Activated gamma-delta T cell treated with anti-CD3 and anti-CD28 coated beads, Interleukin-2, amount 50 U/mL, for 16 hours (primary cell): ENCODE measurements at places on chromosomes 2 and 18.

GRCh38 chr2:64641599-64641998 is 12.1 kb downstream of the SERTAD2 start:
- DNase-seq: no peak

- no peak for DNase-seq
Observed at GRCh38 chr2:143410082-143410897, 281.1 kb downstream of the ARHGAP15 start.

DNA sequence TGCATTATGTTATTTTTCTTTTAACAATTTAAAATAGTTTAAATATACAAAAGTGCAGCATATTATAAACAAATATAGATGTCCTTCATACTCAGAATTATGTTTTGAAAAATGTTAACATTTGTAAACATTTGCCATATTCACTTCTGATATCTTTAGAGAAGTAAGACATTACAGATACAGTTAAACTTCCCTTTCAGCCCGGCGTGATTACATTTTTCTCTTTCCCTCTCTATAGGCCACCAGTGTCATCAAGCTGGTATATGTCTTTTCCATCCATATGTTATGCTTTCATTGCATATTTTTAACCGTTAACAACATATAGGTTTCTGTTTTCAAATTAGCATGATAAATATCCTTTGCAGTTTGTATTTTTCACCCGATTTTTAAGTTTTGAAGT is 27.1 kb downstream of the TTC39C start:
- DNase-seq: no peak

DNA sequence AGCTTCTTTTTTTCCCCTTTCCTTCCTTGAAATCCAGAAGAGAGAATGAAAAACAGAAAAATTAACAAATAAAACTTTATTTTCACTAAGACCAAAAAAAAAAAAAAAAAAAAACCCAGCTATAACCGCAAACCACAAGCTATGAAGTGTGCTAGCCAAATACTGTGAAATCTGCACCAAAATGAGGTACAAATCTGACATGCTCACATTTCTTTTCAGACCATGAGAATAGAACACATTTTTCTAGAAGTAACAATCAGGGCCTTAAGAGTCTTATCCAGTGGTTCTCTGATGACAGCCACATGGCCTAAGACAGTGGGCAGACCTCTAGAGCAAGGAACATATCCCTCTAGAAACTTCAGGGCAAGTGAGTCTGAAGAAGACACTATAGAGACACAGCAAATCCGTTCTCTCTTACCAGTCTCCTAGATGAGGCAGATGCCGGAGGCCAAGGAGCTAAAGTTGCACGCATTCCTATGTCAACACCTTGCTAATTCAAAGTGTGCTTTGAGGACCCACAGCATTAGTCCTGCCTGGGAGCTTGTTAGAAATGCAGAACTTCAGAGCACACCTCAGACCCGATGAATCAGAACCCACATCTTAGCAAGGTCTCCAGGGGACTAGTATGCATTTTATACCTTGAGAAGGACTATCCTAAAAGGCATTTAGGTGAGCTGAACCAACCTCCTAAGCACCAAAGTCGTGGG is 317.1 kb downstream of the MYCN start:
- DNase-seq: no peak

DNA sequence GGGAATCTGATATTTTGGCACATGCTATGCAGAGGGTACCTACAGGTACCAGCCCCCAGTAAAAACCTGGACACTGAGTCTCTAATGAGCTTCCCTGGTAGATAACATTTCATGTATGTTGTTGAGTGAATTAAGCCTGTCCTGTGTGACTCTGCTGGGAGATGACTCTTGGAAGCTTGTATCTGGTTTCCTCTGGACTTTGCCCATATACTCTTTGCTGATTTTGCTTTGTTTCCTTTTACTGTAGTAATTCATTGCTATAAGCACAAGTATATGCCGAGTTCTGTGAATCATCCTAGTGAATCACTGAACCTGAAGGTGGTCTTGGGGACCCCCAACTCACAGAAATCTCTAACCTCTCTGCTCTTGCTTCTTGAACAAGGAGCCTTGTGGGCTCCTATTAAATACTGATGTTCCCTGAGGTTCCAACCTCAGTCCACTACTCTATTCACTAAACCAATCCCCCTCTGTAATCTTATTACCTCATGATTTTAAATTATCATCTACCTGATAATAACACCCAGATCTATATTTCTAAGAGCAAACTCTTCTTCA is 94.3 kb upstream of the WDSUB1 start:
- DNase-seq: no peak

DNA sequence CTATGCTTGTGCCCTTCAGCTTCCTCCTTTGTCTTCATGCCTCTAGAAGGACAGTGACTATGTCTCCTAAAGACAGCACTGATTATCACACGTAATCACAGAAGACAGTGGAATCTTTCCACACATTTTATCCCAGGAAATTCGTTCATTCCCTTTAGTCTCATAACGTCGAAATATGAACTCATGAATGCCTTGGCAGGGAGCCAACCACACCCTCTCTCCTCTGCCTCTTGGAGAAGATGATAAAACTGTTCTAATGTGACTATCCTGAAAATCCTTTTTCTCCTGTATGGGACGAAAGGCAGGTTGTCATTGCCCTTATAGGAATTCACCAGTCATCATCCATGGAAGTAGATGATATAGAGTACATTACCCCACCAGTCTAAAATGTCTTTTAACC is 726.6 kb upstream of the FANCL start:
- DNase-seq: no peak

- no peak for DNase-seq
Observed at GRCh38 chr2:134217924-134218323, 35.9 kb upstream of the MGAT5 start.

DNA sequence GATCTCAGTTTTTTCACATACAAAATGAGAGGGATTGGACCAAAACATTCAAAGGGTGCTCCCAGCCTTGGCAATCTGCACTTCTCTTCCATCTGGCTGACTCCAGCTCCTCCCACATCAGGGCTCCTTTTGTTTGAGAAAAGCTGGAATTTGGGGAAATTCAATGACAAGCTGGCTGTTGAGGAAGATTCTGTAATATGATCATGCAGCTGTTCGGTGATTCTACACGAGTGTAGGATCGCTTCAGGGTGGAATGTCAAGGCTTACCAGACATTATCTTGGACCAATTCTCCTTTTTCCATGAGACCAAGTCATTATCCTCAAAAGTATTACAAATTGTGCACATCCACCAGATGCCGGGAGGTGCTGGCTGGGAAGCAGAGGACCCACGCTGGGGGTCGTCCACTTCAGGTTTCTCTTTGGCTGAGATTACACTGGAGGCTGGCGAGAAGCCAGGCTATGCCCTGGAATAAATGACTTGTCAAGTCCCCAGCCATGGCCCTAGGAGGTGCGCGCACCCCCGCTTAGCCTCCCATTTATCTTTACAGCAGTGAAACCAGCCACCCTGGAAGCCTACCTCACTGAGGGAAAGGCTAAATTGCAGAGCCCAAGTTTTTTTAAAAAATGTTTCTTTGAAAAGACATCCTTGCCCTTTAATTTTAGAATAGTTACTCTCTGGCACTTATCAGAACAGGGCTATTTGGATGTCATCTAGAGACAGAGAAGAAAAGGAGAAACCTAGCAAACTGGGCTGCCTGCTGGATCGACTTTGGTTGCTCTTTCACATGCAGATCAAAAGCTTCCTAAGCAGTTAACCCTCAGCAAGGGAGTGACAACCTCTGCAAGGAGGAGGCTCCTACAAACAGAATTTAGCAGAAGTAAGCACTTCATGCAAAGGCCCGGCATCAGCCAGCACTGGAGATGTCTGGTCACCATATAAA is 42.5 kb upstream of the LCLAT1 start:
- no peak for DNase-seq

DNA sequence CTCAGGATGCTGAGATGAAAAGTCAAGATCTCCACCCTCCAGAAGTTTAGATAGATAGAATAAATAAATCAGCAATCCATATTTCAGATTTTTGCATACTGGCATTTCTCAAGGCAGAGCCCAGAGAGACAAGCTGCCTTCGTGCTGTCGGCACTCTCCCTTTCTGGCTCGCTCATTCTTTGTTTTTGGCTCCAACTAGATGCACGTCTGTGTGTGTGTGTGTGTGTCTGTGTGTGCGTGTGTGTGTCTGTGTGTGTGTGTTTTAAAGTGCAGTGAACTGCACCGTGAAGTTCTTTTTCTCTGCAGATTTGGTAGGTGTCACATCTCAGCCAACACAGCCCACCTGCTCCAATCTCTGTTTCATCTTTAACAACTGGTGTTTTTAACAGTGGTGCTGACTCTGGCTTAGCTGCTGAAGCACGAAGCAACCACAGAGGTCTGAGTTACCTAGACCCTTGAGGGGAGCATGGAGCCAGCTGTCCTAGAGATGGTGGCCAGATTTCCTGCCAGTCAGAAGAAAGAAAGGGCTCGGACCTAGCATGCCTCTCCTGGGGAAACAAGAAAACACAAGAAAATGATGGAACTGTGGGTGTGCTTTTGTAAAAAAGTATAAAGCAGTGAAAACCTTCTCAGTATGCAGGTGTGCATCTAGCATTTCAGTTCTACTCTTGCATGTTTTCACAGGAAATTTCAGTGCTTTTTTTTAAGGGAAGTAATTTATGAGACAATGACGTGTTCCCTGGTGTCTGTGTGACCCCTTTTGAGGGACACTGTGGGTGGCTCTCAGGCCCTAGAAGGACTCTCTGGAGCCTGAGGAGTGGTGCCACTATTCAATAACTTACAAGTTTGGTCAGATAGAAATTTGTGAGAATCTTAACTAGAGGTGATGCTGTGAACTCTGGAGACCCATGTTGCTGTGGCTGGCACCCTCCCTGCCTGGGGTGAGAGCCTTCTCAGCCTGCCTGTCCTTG is 364.3 kb downstream of the RNF144A start:
- DNase-seq: no peak

GRCh38 chr2:203327901-203328759 is at the start of gene ABI2:
Gene ABI2 (plus strand): TSS chr2:203328394. CDS start chr2:203328515, 121 bp downstream.
- DNase-seq: peak; percentile 27

GRCh38 chr2:187117483-187117882 is 268.5 kb upstream of the ZSWIM2 start:
- no peak for DNase-seq

GRCh38 chr2:240249423-240250149 is 109.1 kb upstream of the OTOS start:
- DNase-seq: no peak

DNA sequence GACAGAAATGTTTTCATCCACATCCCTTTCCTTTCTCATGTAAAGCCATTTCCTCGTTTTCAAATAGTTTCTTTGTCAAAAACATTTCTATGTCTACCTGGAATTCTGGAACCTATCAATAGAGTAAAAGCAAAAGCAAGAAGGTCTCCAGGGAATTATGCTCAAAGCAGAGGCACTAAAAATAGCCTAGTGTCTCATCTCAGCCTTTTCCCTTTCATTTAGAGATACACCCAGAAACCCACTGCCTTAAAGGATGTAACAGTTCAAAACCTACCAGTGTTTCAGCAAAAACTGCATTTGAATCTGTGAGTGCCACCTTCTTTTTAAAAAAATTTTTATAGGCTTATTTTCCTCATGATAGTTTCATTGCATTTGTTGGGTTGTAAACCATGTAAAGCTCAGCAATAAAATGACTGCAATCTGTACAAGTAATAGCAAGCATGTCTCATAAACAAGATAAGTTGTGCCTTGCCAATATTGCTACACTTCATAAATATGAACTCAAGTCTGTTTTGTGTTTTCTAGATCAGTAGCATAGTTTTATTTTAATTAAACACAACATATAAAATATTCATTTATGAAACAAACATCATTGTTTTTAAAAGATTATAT is 927.3 kb upstream of the ACVR2A start:
- DNase-seq: no peak

DNA sequence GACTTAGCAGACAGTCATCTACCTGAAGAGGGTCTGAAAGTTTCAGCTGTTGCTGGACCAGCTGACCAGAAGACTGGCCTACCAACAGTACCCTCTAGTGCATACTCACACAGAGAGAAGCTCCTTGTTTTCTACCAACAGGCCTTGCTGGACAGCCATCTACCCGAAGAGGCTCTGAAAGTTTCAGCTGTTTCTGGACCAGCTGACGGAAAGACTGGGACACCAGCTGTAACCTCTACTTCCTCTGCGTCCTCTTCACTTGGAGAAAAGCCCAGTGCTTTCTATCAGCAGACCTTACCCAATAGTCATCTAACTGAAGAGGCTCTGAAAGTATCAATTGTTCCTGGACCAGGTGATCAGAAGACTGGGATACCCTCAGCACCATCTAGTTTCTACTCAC is 63.2 kb downstream of the ALMS1 start:
- no peak for DNase-seq

GRCh38 chr2:62293151-62293489 is 97.2 kb downstream of the B3GNT2 start:
- DNase-seq: no peak

DNA sequence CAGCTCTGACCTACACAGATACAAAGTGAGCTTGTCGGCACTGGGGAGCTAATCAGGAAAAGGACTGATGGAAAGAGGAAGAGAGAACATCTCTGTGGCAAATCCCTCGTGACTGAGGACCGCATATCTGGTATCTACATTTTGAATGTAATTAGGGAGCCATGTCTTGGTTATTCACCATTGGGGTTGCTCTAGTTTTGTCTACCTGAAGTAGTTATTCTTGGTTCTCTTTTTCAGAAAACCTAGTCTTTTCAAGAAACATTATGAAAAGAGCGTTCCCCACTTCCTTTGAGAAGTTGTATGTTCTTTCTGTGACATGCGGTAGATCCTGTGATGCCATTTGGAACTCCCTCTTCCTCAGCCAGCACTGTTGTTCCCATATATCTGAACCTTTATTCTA is 104.4 kb downstream of the DOCK10 start:
- no peak for DNase-seq

GRCh38 chr18:58856881-58857280 is 7.8 kb upstream of the ZNF532 start:
- DNase-seq: no peak

- DNase-seq: no peak
Observed at GRCh38 chr18:52682260-52682659, 342.3 kb downstream of the DCC start.

DNA sequence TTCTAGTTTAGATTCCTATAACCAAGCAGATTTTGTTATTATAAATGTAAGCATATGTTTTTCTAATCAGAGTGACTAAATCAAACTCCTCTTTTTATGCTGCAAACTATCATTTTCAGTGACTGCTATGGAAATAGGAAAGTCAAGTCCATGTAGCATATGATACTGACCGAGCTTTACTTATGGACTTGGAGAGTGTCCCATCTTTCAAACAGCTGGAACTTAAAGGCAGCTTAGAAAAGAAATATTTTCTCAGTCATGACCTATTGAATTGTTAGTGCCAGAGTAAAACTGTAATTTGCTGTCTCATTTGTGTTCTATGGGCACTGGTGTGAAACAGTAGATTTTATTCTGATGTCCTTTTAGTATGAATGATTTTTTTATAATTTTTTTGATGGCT is 76.7 kb downstream of the PHLPP1 start:
- no peak for DNase-seq
